ENCODE measurements at places on chromosomes 6 and 20. TPM values are rescaled to one million over a fixed set of nuclear protein-coding genes. Genes with fewer than 3 reads are reported as not detected.

The SLC35D3 gene
- 3.8 TPM for polyA plus RNA-seq

The BIRC7 gene
- not detected for polyA plus RNA-seq

The WDR27 gene
- 54.4 TPM for polyA plus RNA-seq

The OTOR gene
- not detected for polyA plus RNA-seq

The IL20RA gene
- 3.5 TPM for polyA plus RNA-seq
